ENCODE measurements at places on chromosomes 4 and X.

DNA sequence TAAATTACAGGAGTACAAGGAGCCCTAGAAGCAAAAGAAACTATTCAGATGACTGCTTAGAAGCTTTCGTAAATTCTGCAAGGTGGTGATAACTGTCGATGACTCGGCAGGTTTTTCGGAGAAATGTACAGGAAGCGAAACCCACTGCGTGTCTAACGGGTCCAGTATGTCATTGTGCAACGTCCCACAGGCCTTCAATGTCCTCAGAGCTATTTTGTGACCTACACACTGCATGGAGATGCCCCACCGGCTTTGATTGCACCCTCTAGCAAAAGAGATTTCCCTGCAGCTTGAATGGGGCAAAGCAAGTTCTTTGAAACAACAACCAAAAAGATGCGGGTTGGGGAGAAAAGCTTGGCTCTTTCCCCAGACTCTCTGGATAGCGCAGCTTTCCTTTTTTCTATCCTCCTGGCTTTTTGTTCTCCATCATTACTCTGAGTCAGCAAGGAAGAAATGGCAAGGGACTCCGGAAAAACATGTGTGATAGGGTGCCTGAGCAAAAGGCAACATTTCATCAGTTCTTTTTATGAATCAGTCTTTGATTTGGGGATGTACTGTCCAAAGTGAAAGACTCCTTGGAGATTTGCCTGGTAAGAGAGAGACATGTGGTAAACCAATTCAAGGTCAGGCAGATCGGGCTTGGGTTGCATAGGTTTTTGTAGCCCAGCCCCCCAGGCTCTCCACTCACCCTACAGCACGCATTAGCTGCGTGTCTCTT lies 112.0 kb upstream of the TBL1X start:
- no peak for DNase-seq

GRCh38 chrX:153556767-153557166 lies 39.3 kb downstream of the ATP2B3 start:
- DNase-seq = no peak

- no peak for DNase-seq
Observed at GRCh38 chr4:121824950-121825349, 1.3 kb upstream of the CCNA2 start.

GRCh38 chrX:133285341-133285740 lies 67.2 kb upstream of the TFDP3 start:
- DNase-seq = no peak

- DNase-seq = no peak
Observed at GRCh38 chr4:120850018-120850599, 72.4 kb downstream of the PRDM5 start.

DNA sequence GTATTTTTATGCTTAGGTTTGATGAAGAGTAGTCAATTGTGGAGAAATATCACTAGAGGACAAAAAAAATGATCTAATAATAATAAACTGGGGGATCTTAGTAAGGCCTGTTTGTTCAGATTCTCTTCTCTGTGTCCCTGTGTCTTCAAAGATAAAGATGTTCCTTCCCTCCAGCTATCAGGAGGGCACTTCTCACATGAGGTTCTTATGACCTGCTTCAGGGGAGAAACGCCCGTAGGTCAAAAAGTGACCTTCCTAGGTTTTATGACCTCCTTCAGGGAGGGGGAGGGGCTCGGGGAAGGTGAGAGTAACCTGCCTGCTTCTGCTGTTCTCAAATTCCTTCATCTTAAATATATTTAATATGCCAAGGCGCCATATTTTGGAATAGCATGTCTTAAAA lies 89.2 kb upstream of the JADE1 start:
- no peak for DNase-seq

DNA sequence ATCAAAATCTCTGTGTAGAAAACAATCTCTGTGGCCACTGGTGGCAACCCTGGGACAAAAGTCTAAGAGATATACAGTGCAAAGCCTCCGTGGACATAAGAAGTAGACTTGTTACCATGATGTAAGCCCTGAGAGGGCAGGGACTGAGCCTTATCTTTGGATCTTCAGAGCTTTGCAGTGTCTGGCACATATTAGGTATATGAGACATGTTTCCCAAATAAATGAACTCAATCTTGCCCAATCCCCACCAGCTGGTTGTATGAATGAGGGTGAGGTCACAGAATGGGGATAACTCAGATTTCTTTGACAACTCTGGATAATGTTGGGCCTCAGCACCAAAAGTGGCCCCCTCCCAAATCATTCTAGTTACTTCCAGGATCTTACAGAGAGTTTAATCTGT lies 511.4 kb upstream of the DIPK2B start:
- no peak for DNase-seq

GRCh38 chr4:152591876-152592275 lies 56.0 kb upstream of the FBXW7 start:
- no peak for DNase-seq

DNA sequence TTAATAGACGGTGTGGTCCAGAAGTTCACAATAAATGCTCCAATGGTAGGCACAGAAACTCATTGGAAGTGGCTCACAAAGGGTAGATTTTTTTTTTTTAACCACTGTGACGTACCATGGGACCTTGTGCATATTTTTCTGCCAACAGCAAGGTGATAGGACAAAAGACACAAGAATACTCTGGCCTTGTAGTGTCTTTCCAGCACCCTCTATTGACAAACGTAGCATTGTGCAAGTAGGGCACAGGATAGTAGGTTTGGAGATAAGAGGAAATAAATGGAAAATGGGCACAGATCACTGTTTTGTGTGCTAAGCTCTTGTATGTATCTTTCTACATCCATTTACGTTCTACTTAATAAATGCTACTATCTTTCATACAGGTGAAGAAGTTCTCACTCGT lies 2054.9 kb downstream of the PCDH7 start:
- DNase-seq = no peak

GRCh38 chrX:42432552-42432951 lies 345.4 kb downstream of the PPP1R2C start:
- no peak for DNase-seq

- DNase-seq = no peak
Observed at GRCh38 chr4:54495641-54496040, 162.1 kb upstream of the KIT start.

GRCh38 chrX:29890004-29890403 lies 325.4 kb upstream of the MAGEB2 start:
- no peak for DNase-seq

DNA sequence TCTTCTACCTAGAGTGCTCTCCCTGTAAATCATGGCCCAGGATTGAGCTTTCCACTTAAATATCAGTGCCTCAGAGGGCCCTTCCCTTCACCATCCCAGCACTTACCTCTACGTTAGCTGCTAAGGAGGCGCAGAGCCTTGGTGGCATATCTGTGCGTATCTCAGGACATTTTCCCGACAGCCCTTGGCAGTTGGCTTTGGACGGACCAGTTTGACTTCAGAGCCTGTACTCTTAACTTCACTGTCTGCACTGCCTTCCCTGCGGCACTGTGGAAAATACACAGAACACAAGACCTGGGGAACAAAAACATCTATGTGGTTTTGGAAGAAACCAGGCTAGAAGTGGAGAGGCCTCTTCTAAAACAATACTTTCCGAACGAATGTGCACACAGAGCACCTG lies 2.4 kb downstream of the TADA2B start:
- no peak for DNase-seq

DNA sequence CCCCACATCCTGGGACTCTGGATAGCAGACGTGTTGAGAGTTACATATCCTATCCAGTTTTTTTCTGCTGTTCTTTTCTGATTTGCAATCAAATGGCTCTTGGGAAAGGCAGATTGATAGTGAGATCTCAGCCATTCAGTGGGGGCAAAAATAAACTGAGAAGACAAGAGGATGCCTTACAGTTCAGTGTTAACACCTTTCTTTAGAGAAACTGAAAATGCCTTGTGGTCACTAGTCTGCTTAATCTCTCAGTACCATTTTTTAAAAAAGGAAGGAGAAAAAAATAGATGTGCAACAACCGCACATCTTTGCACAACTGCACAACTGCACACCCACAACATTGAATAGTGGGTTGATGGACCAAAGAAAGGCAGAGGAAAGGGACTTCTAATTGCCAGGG lies 109.3 kb downstream of the ARHGEF9 start:
- no peak for DNase-seq

- no peak for DNase-seq
Observed at GRCh38 chr4:113436360-113436759, 325.2 kb downstream of the CAMK2D start.

DNA sequence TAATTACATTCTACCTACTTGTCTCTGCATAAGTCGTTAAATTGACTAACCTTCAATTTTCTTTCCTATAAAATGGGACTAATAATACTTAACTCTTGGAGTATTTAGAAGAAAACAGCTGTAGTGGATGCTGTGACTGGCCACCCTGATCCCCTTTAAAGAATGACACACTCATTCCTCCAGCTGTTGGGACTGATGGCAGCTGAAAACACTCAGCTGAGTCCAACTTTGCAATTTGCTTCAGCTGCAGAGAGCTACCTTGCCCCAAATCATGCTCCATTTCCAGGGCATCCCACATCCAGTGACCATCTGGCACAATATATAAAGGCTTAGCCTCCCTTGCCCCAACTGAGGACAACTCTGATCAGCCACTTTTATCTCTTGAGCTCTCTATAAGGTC lies 89.1 kb downstream of the MID1IP1 start:
- DNase-seq = no peak

GRCh38 chr4:152843481-152844090 lies 63.8 kb downstream of the ARFIP1 start:
- no peak for DNase-seq

- no peak for DNase-seq
Observed at GRCh38 chr4:8199594-8200301, 658 bp downstream of the SH3TC1 start.

GRCh38 chr4:183658362-183659028 lies 490 bp downstream of the RWDD4 start:
- DNase-seq = no peak

DNA sequence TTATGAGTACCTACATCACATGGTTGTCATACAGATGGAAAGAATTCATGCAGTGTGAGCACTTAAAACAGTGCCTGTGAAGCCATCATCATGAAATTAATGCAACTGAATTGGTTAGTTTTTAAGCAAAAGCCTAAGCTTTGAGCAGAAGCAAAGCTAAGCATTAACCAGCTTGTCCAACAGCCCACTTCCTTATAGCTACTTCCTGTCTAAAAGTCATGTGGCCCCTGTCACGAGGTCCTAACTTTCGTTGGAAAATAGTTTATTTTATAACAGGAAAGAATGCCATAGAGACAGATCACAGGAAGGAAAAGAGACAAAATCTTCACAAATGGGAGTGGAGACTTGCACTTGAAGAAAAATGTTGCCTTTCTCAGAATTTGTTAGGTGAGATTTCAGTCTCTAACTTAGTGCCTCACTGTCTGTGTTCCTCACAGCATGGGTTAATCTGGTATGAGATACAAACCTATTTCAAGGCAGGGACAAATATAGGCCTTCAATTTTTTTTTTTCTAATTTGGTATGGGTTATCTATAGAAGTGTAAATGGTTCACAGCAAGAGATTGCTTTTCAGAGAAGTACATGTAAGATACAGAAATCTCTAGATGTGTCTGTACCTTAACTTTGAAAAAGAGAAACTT lies 27.7 kb upstream of the VCX start:
- DNase-seq = no peak

DNA sequence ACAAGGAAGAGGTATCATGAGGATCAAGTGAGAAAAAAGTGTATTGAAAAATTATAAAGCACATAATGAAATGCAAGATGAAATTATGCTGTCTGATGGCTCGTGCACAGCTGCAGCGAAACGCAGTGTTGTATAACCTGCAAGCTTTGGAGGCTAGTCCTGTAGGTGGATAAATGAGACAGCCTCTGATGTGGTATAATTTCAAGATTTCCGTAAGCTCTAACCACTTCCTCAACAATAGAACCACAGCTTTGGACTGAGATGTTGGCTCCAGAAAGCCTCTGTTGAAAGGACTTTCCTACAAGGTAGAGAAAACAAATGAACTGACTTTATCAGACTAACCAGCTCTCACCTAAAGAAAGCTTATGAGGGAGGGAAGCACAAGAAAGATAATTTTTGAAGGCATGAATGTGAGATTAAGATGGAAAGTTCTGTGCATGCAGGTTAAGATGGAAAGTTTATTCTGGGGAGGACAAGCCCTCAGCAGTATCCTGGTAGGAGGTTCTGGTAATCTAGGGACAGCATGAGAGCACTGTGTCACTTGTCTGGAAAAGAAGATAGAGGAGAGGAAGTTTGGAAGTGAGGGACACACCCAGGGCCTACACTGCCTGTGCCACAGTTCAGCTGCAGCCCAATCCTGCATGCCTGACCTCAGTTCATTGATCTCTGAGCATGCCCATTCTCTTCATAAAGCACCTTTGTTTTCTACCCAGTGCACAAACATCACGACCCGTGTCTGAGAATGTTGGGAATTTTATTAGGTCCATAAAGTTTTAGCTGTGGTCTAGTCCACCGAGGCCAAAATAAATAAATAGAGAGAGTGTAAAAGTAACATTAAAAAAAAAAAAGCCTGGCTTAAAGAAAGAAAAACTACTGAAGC lies 161.5 kb upstream of the SFRP2 start:
- no peak for DNase-seq

GRCh38 chr4:176979416-176979815 lies 186.7 kb upstream of the VEGFC start:
- DNase-seq = no peak

GRCh38 chrX:155611302-155611701 lies 1.4 kb downstream of the TMLHE start:
- no peak for DNase-seq

GRCh38 chr4:56182356-56182755 lies 204.9 kb downstream of the AASDH start:
- no peak for DNase-seq

- no peak for DNase-seq
Observed at GRCh38 chrX:68853665-68854251, 24.9 kb downstream of the EFNB1 start.

DNA sequence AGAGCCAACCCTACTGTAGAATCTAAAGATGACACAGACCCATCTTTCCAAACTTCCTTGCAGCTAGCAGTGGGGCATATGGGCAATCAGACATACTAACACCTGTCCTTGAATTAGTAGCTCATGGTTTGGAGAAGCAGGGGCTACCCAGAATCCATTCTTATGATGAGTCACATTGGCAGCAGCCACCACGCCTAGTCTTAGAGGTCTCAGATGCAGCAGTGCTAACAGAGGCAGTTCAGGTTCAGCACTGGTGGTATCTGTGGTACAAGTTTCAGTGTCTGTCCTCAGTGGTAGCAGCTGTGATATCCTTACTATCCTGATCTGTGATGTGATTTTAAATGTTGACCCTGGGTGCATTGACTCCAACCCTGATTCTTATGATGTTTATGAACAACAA lies 68.1 kb downstream of the FRMPD4 start:
- no peak for DNase-seq

- DNase-seq = no peak
Observed at GRCh38 chr4:78971326-78971725, 32.1 kb upstream of the PAQR3 start.

GRCh38 chr4:71270901-71271300 lies 67.9 kb upstream of the SLC4A4 start:
- no peak for DNase-seq

- no peak for DNase-seq
Observed at GRCh38 chr4:79651456-79651855, 243.4 kb upstream of the GK2 start.

DNA sequence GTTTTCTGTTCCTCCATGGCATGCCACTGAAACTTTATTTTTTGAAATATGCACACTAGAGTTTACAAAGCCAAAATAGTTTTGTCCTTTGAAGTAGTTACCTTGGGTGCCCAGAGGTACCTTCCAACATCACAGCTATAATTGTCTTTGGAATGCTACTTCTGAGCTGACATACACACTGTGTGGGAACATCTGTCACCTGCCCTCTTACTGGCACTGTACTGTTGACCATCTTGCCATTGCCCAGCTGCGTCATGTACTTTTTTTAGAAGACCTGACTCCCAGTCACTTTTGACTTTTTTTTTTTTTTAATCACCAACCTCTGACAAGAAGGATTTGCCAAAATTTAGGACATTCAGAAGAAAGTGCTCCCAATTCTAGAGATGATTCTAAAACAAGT lies 200.5 kb upstream of the CXorf66 start:
- no peak for DNase-seq
